ENCODE measurements at places on chromosomes 7 and 10. TPM values are rescaled to one million over a fixed set of nuclear protein-coding genes. Genes with fewer than 3 reads are reported as not detected.

ST7 gene
- 20.7 TPM for total RNA-seq

VAX1 gene
- not detected for total RNA-seq

BMPER gene
- total RNA-seq: 0.16 TPM

CNTNAP2 gene
- 1.3 TPM for total RNA-seq

MAGI2 gene
- 0.81 TPM for total RNA-seq

CAMK2B gene
- under 0.01 TPM for total RNA-seq

SMKR1 gene
- 0.38 TPM for total RNA-seq

PRKCQ gene
- 0.16 TPM for total RNA-seq

CLDN15 gene
- total RNA-seq: 4.5 TPM

Data from bladder microvascular endothelial cell (primary cell).